ENCODE measurements at places on chromosomes 2 and 18. TPM values are rescaled to one million over a fixed set of nuclear protein-coding genes. Genes with fewer than 3 reads are reported as not detected.

GRCh38 chr2:128319631-128320191 lies 1.0 kb upstream of the HS6ST1 start:
- DNase-seq, result no peak
- no peak overlapping the region for H3K27ac ChIP-seq
- H3K4me3 ChIP-seq, result peak overlapping the region; percentile 50
- H3K4me1 ChIP-seq, result peaks cover 6% of the 10 kb centered on the region
- no peaks in the 10 kb centered on the region for H3K27me3 ChIP-seq
- peaks cover 10% of the 10 kb centered on the region for H3K36me3 ChIP-seq

GRCh38 chr2:153195342-153195741 lies 283.2 kb downstream of the RPRM start:
- no peak overlapping the region for H3K27ac ChIP-seq
- no peaks in the 10 kb centered on the region for H3K36me3 ChIP-seq
- H3K27me3 ChIP-seq, result no peaks in the 10 kb centered on the region

DNA sequence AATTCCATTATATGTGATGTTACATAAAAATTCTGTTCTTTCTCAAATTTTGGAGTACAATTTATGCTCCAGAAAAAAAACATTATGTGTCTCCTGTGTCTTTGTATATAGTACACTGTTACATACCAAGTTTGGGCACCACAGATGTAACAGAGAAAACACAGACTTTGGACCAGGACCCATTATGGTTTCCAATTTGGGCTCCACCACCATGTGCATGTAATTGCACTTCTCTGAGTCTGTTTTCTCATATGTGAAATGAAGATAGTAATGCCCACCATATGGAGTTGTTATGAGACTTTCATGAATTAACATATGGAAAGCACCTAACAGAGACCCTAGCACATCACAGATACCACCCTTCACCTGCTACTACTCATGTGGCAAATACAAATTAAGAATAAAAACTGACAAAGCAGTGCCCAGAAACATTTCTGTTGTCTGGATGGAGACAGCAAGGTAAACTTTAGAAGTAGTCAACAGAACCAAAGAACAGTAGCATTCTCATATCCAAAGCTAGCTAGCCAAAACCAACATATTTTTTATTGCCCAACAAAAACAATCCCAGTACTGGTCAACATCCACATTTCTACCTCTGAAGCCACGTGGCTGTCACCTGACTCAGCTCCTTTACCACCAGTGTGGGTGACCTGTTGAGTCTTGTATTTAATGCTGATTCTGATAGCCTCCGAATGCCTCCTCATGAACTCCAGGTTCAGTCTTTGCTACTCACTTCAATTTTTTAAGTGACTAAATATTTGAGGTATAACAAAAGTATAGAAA lies 42.9 kb downstream of the ANTXR1 start:
- no peak overlapping the region for H3K4me3 ChIP-seq
- no peak for DNase-seq
- no peaks in the 10 kb centered on the region for H3K36me3 ChIP-seq
- no peaks in the 10 kb centered on the region for H3K27me3 ChIP-seq
- H3K27ac ChIP-seq, result no peak overlapping the region

DNA sequence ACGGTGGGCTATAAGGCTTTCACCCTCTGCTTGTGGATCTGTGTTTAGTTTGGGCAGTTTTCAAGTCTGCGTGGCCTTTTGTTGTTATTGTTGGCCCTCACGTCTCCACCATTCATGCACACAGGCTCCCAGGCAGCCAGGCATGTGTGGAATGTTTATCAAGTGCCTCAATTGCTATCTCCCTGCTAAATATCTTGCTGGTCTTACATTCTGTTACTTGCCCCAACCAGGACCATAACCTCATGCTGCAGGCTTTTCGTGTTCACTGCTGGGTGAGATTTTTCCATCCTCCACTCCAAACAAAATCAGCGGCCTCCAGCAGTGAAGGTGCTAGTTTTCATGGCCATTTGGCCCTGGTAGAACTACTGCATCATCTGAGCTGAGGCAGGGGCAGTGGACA lies 63.0 kb upstream of the DSC1 start:
- no peaks in the 10 kb centered on the region for H3K4me1 ChIP-seq
- H3K4me3 ChIP-seq, result no peak overlapping the region
- DNase-seq, result no peak
- H3K27me3 ChIP-seq, result no peaks in the 10 kb centered on the region

The GPR75 gene
- 3.0 TPM for total RNA-seq

- no peaks in the 10 kb centered on the region for H3K27me3 ChIP-seq
- no peak overlapping the region for H3K4me3 ChIP-seq
- no peak overlapping the region for H3K27ac ChIP-seq
- no peaks in the 10 kb centered on the region for H3K36me3 ChIP-seq
- no peak for DNase-seq
These were observed 559.8 kb upstream of the REG3G start for GRCh38 chr2:78465707-78466106.
